HEK293T (cell line): ENCODE measurements at places on chromosomes 5 and 9.

DNA sequence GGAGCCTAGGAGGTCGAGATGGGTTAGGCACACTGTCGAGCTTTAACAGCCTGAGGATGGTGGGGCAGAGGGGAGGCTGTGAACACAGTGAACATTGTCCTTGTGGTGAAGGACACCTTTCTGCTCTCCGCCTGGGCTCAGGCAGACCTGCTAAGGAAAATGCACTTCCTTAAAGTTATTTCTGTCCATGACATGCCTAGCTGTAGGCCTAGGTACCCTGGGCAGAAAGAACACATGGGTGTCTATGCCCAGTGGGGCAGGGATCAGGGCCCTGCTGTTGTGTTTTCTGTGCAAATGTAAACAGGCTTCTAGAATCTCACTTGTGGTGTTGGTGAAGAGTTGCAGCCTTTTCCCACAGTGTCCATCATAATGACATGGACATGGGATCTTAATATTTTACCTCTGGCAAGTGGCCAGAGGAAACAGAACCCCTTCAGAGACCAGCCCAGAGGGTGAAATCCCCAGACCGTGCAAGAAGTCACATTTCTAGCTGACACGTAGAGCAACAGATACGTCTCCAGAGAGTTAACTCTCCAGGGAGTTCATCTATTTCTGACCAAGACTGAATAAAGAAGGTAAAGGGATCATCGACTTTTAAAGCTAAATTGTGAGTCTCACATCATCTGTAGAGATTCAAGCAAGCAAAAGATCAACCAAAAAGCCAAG is 79.2 kb downstream of the C9orf152 start:
- no peak for DNase-seq

DNA sequence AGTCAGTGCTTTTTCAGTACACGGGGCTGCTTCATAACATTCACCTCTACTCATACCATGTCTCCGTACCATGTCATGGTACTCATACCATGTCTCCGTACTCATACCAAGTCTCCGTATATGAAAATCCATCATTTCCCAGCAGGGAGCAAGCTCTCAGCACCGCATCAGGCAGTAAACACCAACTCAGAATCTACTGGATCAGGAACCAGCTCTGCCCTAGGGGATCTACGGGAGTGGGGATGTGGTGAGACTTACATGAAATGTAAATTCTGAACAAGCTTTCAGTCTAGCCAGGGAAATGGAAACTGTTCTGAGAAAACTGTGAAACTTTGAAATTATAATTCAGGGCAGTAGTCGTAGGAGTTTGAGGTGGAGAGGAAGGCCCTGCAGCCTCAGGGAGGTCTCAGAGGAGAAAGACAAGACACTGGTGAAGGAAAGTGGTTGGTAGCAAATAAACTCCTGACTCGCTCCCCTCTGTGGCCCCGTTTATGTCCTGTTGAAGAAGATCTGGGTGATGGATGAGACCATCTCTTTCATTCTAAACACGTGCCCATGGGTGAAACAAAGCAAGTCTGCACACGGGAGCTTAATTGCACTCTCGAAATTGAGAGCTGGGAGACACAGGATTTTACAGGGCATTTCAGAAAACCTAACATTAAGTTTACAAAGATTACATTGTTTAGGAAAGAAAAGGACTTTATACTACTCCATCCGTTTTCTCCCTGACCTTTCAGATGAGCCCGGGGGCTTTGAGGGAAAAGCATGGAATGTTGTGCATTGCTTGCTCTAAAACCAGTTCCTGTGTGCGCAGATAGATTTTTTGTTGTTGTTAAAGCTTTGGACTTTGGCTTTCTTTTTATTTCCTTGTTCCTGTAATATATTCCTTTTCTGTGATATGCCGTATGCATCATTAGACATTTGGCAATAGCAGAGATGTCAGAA is 26.8 kb downstream of the ACTBL2 start:
- no peak for DNase-seq

GRCh38 chr9:121463026-121463807 is 36.4 kb downstream of the GGTA1 start:
- peak; percentile 73 for DNase-seq

GRCh38 chr5:93100976-93101375 is 480.0 kb downstream of the NR2F1-AS1 start:
- no peak for DNase-seq

DNA sequence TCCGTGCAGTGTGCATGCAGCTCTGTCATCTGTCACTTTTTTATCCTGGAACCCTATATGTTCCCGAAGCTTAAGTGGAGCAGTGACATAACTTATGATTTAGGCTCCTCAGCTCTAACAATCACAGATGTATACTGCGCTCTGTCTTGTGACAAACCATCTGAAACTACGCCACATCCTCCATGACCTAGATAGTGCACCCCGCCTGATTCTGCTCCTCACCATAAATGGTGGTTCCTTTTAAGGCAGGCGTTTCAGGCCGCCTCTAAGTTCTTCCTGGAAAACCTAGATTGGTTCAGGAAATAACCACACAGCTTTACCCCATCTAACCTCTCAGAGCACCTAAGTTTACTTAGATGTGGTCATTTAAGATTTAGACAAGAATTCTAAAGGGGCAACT is 372.0 kb downstream of the CDH10 start:
- no peak for DNase-seq

- DNase-seq: no peak
Measured at GRCh38 chr5:130135506-130135905, 231.2 kb downstream of the CHSY3 start.

DNA sequence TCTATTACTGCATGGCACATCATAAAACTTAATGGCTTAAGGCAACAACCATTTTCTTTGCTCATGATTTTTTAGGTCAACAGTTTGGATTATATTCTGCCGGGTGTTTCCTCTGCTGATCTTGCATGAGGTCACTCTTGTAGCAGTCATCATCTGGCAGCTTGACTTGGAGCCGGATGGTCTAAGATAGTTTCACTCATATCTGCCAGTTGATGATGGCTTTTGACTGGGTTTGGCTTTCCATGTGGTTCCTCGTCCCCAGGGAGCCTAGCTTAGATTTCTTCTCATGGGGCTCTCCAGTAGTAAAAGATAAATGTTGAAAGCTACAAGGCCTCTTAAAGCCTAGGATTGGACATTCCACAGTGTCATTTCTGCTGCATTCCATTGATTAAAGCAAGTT is 27.4 kb downstream of the LNPEP start:
- DNase-seq: peak; percentile 43

- DNase-seq: no peak
Measured at GRCh38 chr9:68827837-68828744, 123.1 kb downstream of the PIP5K1B start.

DNA sequence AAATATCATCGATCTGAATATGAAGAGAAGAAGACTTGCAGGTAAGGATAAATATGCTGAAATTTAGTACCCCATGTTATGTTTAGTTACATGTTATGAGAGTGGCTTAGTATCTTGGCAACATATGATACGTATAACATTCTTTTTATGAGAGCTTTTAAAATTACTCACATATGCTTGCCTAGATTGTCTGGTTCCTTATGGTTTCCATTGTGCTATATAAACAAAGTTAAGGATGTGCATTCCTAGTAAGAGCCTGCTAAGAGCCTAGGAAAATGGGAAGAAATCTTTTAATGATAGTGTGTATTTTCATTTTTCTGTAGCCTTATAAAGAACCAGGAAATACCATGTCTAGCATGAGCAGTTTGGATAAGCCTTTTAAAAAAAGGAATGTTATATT is 112.0 kb upstream of the KCNN2 start:
- DNase-seq: no peak

GRCh38 chr9:128946571-128947276 is 679 bp downstream of the DOLK start:
- peak; percentile 34 for DNase-seq

DNA sequence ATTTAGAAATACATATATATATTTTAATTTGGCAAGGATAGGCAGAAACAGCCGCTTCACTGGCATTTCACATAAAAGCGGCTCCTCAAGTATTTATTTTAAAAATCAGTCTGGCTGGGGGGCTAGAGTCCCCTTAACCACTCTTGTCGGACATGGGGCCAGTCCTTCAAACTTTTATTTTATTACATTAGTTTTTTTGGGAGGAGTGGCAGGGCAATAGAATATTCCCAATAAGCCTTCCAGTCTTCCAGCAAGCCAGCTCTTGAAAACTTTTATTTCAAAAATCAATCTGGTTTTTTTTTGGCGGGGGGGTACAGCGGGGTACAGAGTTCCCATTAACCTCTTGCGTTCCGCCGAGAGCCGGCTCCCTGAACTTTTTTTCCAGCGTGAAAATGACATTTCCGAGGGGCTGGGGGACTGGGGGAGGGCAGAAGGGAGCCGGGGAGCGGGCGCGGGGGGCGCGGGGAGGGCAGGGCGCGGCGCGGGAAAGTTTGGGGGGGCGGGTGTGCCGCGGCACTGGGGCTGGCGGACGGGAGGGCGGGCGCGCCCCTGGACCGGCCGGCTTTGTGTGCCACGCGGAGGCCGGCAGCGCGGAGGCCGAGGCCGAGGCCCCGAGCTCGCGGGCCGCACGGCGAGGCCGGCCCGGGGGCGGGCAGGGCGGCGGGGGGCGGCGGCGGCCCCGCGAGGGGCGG is 504 bp upstream of the ZNF618 start:
- peak; percentile 68 for DNase-seq

- no peak for DNase-seq
Measured at GRCh38 chr5:116613445-116613844, 38.8 kb upstream of the SEMA6A start.

- DNase-seq: peak; percentile 9
Measured at GRCh38 chr5:131533836-131534235, 101.2 kb downstream of the RAPGEF6 start.

GRCh38 chr9:76358628-76359280 is 35.5 kb downstream of the RFK start:
- DNase-seq: no peak

DNA sequence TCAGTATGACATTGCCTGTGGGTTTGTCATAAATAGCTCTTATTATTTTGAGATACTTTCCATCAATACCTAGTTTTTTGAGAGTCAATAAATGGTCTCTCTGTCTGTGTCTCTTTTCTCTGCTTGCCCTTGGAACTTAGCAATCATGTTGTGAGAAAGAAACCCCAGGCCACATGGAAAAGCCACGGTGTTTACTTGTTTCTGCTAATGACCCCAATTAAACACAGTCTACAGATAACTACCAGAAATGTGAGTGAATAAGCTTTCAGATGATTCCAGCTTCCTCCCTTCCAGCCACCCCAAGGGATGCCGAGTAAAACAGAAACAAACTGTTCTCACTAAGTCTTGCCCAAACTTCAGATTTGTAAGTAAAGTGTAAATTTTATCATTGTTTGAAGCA is 584.9 kb downstream of the MAT2B start:
- no peak for DNase-seq

DNA sequence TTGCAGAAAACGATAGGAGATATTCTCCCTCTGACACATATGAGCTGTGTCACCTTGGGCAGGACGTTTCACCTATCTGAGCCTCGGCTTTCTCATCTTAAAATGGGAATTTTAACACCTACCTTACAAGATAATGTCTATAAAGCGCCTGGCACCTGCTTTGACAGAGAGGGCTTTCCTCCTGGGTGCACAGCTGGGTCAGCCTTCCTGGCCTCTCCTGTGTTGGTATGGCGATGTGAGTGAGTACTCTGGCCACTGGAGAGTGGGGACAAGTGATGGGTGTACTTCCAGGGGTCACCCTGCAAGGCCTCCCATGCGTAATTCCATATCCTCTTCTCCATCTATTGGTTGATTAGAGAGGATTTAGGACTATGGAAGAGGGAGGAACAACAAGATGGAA is 113.1 kb upstream of the SMIM23 start:
- no peak for DNase-seq

DNA sequence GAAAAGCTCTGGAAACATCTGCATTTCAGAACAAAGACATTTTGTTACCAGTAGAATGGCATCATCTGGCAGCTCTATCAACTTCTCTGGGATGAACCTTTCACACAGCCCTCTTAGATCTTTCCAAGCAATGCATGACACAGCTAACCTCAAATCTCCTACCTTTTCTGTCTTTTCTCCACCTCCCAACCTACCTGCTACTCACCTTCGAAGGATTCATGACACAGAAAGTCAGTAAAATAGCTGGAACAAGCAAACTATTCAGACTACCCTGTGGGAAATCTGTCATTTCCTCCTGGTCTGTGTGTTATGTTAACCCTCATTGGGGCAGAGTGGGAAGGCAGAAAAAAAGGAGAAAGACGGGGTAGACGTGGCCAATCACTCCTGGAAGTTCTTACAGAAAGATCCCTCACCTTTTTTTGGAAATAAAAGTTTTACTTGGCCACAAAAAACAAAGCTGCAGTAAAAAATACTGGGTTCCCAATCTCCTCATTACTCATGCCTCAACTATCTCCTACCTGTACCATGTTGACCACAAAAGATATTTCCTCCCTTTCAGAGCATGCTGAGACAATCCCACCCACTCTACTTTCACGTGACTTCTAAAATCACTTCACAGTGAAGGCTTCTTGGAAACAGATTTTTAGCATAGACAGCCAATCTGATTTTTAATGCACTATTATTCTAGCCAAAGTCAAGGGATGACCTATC is 362.1 kb upstream of the RFX3 start:
- no peak for DNase-seq

GRCh38 chr5:6469836-6470235 is 21.2 kb downstream of the UBE2QL1 start:
- no peak for DNase-seq

DNA sequence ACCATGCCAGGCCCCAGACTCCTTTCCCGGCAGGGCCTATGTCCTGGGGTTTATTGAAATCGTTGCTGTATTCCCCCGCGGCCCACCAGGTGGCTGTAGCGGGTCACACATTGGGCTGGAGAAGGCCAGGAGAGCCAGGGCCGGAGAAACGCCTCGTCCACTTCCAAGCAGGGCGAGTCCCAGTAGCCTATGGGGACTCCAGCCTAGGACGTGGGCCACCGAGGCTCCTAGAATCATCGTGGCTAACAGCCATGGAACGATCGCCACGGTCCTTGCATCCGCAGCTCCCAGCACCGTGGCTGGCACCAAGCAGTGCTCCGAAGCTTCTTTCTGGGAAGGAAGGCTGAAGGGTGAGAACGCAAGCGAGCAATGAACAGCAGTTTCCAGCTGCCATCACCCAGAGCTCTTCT is 87.7 kb downstream of the ENTREP1 start:
- DNase-seq: peak; percentile 75

GRCh38 chr5:139711906-139712224 is 63.7 kb downstream of the CXXC5 start:
- DNase-seq: no peak

DNA sequence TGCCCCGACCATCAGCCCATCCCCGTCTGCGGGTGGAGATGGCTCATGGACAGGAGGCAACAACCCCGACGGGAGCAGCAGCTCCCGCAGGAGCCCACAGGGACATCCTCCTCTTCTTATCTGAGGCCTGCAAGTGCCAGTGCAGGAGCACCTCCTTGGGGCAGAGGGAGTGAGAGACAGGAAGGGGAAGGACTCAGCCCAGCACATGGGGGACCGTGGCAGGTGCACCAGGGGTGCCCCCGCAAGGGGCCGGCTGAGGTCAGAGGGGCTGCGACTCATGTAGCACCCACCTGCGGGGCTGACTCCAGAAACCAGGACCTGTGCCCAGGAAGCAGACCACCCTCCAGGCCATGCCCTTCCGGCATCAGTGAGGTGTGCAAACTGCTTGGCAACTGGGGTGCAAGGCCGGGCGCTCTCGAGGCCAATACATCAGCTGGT is 259.8 kb upstream of the ADAMTS16 start:
- no peak for DNase-seq

GRCh38 chr9:121638399-121638798 is 13.0 kb upstream of the DAB2IP start:
- DNase-seq: no peak

GRCh38 chr5:159175547-159175946 is 33.8 kb downstream of the RNF145 start:
- no peak for DNase-seq
